ENCODE measurements at places on chromosomes 6 and 20. TPM values are rescaled to one million over a fixed set of nuclear protein-coding genes. Genes with fewer than 3 reads are reported as not detected.

MYMX gene
- total RNA-seq, result 0.13 TPM

ADGB gene
- total RNA-seq, result not detected

TINAG gene
- not detected for total RNA-seq

OR2J3 gene
- not detected for total RNA-seq

DNA sequence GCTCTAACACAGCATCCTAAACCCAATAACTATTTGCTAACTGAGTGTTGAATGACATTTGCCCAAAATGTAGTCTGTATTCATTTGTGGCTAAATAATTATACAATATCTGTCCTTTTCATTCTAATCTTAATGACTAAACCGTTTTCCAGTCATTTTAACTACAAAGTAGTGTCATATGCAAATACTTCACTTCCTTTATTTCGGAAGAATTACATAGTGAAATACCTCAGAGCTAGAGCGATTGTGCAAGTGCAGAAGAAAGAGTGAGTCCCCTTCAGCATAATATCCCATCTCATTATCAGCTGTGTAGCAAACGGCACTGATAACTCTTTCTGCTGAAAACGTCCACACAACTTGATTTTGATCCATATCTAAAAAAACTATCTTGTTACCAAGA is 66.2 kb downstream of the ROS1 start:
- DNase-seq, result no peak

- DNase-seq, result no peak
Measured at GRCh38 chr6:169831450-169832246, 80.2 kb downstream of the ERMARD start.

DNA sequence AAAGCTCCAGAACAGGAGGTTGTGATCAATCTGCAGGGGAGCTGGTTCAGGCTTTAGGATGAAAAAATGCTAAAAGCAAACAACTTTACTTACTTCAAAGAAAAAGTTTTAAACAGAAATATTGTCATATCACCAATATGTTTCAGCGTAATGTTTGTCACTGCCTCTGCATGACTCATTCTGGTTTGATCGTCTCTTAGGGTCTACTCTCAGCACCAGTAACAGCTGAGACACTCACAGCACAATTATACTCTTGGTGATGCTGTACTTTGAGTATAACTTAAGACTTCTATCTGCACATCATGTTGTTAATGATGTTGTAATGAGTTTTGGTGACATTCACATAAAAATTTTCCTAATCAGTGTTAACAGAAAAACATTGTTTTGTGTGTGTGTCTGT is 665.4 kb downstream of the EPM2A start:
- no peak for DNase-seq

DNA sequence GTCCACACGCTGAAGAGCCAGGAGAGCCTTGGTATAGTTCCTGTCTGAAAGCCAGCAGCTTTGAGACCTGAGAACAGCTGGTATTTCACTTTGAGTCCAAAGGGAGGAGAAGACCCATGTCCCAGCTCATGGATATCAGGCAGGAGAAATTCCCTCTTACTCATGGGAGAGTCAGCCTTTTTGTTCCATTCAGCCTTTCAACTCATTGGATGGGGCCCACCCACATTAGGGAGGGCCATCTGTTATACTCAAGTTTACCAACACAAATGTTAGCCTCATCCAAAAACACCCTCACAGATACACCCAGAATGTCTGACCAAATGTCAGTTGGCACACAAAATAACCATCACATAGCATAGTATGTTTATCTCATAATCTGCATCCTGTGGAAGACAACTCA is 80.1 kb downstream of the GMDS start:
- no peak for DNase-seq

DNA sequence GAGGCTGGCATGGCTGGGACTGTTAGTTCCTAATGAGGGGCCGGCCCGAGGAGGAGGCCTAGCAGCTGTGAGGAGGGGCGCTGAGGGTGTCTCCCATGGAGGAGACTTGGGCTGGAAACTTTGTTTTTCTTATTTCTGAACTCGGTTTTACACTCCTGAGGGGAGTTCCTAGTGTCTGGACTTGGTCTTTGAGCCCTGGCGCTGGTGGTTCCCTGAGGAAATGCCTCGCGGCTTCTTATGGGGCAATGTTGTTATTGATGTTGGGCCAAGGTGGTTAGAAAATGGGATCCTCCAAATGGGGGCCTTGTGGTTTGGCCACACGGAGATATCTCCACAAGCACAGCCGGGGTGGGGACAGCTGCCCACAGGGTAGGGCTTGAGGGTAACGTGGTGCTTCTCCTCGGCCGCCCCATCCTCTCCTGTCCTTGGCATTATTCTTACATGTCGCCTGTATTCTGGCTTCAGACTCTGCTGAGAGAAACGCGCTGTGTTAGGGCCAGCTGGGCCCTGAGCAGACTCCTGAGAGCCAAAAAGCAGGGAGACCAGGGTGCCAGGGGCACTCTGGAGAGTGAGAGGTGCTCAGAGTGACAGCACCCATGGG is 136.9 kb downstream of the FOXO3 start:
- no peak for DNase-seq

DNA sequence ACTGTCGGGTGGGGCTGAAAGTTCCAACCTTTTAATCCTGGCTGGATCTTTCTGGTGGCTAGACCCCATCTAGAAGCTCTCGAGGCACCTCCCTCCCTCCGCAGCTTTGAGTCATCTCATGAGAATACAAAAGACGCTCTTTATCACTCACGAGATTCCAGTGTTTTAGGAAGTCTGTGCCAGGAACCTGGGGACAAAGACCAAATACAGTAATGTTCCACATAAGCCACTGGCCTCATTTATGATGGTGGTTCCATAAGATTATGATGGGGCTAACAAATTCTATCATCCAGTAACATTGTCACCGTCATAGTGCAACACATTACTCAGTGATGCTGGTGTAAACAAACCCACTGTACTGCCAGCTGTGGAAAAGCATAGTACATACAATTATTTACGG is 48.7 kb downstream of the NCOA7 start:
- DNase-seq, result peak; percentile 47

- no peak for DNase-seq
Measured at GRCh38 chr6:45378334-45378926, 696 bp upstream of the SUPT3H start.

DNA sequence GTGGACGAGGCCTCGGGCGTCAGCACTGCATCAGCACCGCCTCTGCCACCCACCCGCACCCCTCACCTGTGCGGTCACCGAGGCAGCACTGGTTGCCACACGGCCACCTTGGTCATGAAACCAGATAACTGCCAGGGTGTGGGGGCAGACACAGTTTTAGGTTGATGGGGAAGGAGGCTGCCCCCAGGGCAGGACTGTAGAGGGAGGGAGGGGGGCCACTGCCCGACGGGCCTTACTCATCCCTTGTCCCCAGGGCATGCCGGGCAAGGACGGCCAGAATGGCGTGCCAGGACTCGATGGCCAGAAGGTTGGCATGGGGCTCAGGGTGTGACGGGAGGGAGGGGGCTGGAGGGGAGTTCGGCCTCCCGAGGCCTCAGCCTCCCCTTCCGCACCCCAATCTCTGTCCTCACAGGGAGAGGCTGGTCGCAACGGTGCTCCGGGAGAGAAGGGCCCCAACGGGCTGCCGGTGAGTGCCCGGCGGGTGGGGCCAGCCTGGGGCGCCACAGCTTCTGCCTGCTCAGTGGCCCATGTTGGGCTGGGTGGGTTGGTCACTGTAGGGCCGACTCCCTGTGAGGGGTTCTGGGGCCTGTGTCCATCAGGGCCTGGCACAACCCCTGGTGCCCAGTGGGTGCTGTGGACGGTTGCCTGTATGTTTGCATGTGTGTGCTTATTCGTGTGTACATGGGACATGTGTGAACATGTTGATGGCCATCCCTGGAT is 11.8 kb downstream of the COL9A3 start:
- no peak for DNase-seq

GRCh38 chr6:168091381-168092264 is 12.6 kb upstream of the FRMD1 start:
- DNase-seq, result no peak

DNA sequence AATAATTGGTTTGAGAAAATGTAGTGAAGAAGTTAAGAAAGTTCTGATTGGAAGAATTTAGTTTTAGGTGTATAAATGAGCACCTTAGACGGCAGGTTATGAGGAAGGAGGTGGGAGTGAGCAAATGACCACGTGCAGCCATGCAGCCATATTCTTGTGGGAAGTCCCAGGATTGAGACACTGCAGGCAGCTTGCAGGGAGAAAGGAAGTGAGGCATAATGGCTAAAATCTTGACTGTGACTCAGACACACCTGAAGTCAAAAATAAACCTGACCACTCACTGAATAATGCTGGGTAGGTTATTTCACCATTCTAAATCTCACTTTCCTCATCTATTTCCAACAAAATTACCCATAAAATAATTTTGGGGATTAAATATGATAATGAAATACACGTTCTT is 16.6 kb downstream of the DSE start:
- no peak for DNase-seq

- no peak for DNase-seq
Measured at GRCh38 chr6:72216222-72217068, 330.1 kb downstream of the RIMS1 start.

DNA sequence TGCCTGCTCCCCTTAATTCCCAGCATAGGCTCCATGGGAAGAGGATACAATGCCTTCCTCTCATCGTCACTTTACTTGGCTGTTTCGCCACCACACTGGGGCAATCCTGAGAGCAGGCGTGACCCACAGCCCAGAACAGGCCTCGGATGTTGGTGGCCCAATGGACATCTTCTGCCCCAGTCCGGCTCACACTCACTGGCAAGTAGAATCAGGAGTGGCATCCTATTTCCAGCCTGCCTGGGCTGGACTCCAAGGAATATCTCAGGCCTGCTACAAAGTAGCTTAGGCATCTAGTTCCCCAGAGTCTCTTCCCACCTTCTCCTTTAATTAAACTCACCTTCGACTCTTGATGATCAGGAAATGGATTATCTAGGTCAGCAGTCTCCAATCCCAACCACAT is 110.5 kb downstream of the LRFN2 start:
- DNase-seq, result no peak

GRCh38 chr6:26022132-26022472 is 59.5 kb downstream of the TRIM38 start:
- no peak for DNase-seq

DNA sequence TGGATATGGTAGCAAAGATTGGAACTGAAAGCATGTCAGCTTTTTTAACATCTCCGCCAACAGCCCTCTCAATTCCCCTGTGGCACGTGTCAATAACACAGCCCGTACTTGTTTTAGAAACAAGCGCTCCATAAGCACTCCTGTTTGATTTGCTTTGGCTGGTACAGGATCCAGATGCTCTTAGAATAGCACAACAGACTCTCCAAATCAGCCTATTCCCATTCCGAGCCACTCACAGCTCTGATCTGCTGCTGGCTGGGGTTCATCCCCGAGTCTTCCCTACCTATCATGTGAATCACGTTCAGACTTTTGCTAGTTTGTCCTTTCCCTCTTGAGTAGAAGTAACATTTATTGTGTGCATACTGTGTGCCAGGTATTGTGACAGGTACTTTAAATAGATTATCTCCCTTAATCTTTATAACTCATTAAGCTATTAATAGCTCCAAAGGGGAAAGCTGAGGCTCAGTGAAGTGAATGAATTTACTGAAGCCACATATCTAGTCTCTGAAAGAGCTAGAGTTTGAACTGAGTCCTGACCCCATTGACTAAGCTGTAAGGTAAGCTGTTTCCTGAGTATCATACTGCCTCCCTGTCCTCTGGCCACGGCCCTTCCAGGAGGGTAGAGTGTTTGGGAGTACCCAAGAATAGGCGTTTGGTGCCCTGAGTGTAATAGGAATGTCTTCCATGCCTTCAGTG is 46.7 kb downstream of the RALY start:
- no peak for DNase-seq

DNA sequence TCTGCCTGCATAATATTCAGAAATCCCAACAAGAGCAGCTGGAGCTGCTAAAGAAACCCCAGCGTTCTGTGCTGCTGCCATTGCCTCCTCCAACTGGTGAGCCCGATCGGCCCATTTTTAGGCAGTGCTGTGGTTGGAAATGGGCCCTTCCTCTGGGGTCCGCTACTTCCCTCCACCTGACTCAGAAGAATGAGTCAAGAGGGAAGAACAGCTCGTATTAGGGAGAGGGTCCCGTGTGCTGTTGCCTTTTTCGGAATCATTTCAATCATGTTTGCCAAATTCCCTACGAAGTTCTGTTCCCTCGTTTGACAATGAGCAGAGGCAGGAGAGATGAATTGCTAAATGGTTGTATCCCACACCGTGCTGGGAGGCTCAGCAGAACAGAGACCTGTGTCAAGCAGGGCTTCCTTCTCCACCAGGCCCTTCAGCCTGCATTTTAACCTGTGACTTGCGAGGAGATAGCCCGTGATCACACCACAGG is 38.4 kb downstream of the THBS2 start:
- no peak for DNase-seq

- no peak for DNase-seq
Measured at GRCh38 chr6:119237177-119237715, 112.3 kb downstream of the MAN1A1 start.

- no peak for DNase-seq
Measured at GRCh38 chr6:31614075-31614619, 887 bp upstream of the AIF1 start.

DNA sequence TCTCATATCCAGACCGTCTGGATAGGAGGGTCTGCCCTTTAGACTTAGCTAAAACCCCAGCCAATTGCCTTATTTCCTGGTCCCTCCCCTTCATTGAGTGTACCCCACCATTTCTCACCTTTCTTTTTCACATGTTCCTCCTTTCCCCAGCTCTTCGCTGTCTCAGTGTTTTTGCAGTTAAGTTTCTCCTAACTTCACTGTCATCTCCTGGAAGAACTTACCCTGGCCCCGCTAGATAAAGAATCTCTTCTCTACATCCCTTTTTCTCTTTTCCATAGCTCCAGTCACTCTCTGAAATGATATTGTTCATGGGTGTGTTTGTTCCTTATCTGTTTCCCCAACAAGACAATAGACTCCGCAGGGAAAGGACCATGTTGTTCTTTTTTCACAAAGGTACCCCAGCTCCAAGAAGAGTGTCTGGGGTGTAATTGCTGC is 208.8 kb downstream of the TSHZ2 start:
- no peak for DNase-seq

GRCh38 chr6:75171567-75171966 is 34.3 kb downstream of the COL12A1 start:
- DNase-seq, result no peak

GRCh38 chr6:33984466-33985312 is 161.2 kb downstream of the GRM4 start:
- DNase-seq, result no peak

GRCh38 chr6:80519811-80520594 is 413.5 kb downstream of the BCKDHB start:
- no peak for DNase-seq

Data from pulmonary artery endothelial cell (primary cell).